NCI-H748 treated with DMSO at 0.1 percent for 48 hours (cell line): ENCODE measurements at places on chromosomes 4 and X.

DNA sequence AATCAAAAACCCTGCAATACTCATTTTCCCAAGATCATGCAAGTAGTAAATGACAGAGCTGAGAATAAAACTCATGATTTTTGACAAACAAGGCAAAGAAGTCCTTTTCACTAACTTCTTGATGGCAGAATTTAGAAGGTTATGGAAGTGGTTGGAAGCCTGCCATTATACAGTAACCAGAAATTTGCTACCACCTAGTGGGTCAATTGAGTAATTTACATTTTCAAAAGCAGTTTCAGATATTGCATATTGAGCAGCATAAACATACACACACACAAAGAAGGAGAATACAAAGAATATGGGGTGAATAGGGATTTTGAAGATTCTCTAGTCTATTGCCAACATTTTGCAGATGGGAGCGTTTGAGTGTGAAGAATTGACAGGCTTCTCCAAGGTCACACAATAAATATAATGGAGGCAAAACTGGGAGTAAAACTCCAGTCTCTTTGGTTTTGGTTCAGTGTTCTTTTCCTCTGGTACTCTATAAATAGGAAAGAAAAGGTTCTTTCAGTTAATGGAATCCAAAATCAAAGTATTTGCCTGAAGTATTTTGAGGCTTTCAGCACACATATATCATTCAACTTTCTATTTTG is 70.2 kb downstream of the GC start:
- DNase-seq = peak; percentile 18

DNA sequence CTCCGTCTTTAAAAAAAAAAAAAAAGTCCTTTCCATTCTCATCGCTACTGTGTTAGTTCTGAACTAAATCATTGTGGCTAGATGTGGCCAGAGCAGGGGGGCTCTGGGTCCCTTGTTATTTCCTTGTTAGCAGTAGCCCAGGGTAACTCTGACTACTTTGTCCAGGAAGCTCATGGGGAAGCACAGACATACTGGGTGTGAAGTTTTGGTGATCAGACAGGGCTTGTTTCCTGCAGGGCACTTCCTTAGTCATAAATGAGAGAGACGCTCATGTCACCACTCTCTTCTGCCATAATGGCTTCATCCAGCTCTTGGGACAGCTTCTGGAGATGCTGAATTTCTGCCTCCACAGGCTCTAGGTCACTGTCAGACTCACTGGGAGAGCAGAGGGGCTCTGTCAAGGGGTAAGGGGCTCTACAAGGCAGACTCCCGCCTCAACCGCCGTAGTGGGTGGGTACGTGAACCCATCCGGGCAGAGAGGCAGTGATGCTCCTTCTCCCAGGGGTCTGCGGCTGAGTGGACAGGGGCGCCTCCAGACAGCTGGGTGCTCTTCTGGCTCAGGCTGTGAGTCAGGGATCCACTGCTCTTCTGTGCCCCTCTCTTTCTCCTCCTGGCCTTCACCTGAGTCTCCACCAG is 12.9 kb downstream of the STIM2 start:
- no peak for DNase-seq

GRCh38 chrX:112235547-112235946 is 153.0 kb upstream of the TRPC5 start:
- no peak for DNase-seq

DNA sequence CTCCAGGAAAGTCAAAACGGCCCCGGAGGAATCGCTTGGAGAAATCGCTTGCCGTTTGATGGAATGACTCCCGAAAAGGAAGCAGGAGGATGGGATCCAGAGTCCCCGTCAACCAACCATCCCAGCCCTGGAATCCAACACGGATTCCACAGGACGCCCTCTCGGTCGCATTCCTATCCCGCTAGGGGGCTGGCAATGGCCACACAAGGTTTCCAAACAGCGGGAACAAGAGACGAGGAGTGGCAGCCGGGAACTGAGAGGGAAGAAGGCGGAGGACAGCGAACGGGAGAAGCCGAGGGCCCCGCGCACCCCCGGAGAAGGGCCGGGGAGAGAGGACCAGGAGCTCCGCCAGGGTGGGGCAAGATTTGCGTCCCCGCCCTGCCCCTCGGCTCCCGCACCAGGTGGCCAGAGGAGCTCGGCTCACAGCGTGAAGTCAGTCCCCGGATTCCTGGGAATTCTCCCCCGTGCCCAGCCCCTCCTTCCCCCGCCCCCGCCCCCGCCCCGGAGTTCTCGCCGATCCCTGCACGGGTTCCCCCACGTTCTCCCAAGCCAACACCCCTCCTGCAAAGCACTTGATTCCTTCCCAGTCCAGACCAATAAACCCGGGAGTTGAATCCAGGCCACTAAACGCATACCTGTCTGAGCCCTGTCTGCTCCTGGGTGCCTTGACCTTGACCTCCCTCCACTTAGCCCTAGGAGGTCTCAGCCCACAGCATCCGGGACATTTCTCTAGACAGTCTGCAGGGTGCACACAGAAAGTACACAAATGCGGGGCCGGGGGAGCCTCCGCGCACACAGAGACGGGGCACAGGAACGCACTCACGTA is 1.4 kb downstream of the PDZD4 start:
- no peak for DNase-seq

DNA sequence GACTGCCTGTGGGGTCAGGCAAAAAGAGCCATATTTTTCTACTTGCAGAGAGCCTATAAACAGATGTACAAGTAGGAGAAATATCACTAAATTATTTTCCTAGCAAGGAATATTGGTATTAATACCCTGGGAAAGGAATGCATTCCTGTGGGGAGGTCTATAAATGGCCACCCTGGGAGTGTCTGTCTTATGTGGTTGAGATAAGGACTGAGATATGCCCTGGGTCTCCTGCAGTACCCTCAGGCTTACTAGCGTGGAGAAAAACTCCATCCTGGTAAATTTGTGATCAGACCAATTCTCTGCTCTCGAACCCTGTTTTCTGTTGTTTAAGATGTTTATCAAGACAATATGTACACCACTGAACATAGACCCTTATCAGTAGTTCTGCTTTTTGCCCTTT is 35.4 kb downstream of the C4orf33 start:
- DNase-seq = no peak

GRCh38 chrX:148495176-148495575 is 5.2 kb upstream of the AFF2 start:
- DNase-seq = no peak

DNA sequence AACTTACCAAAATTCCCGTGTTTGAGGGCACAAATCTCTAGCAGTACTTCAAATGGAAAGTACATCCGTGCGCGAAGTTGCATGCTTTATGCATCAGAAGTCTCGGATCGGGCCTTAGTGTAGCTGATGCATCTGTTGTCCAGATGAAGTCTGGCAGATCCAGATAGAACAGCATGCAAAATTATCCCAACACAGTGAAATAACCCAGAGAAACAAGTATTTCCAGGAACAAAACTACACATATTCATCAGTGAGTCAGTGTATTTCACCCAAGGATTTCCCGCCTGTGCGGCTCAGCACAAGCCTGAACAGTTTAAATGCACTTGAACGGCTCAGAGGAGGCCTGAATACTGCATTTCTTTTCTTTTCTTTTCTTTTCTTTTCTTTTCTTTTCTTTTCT is 27.4 kb upstream of the CLDN24 start:
- no peak for DNase-seq

- DNase-seq = no peak
Measured at GRCh38 chrX:71541210-71542022, 8.5 kb downstream of the OGT start.

DNA sequence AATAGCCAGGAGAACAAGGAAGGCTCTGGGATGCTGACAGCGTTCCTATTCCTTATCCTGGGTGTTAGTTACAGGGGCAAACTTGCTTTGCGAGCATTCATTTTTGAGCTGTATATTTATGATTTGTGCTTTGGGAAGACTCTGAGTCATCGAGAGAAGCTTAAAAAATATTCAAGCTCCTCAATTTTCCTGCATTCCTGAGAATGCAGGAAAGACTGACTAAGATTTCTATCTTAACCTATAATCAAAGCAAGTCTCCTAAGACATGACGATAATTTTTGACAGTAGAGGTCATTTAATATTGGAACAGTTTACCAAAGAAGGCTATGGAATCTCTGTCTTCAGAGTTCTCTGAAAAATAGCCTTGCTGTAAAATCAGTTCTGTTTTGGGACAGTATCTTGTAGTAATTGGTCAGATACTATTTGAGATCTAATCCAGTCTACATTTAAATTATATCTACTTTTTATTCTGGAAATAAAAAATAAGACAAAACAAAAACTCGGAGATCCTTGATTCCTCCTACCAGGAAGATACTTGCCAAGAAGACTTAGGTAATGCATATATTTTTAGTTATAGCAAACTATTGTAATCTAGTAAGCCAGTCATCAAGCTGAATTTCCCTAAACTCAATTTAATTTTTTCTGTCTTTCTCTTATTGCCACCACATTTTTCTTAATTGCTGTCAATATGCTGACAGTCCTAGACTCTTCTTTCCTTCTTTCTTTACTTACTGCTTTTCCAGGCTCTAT is 31.7 kb downstream of the BBS12 start:
- DNase-seq = no peak

DNA sequence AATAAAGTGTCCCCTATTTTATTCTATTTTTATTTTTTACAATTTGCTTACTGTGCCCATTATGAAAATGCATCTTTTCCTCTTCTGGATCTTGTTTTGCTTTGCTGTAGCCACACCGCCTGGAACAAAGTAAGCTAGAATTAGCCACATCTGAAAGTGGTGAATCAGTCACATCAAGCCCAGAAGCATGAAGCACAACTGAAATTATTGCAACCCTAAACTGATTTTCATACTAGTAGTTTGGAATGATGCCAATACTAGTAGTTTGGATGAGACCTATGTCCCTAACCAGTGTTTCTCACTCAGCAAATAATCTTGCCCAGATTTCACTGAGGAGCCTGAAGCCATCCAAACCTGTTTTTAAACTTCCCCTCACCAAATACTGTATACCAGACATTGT is 303.0 kb downstream of the EPHA5 start:
- DNase-seq = no peak

GRCh38 chrX:45907786-45908185 is 637.4 kb downstream of the ZNF674 start:
- no peak for DNase-seq

DNA sequence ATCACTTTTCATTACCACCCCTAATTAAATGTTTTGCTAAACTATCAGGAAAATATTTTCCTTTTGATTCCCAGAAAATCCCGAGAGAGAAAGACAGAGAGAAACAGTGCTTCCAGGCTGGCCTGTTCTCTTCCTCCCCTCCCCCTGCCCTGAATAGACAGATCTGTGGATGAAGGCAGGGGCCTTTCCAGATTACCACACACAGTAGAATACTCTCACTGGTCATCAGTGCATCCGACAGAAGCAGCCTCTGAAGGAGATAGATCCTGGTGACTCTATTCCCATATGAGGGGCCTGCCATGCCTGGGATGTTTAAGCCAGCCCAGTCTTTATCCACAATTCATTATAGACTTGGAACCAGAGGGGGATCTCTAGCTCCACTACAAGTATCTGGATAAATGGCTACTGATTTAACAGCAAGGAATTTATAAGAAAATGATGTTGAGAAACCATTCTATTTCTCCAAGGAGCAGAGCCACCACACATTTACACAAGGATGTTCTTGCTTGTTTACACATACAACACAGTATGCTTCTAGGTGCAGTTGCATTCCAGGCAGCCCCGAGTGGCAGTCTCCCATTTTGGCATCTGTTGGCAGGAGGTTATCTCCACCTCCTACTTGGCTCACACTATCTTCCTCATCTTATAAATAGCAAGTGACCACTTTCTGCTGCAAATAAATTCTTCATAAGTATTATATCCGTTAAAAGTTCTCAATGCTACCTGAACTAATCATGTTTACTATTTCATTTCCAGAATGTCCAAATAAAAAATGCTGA is 115.8 kb downstream of the HS6ST2 start:
- no peak for DNase-seq

- DNase-seq = no peak
Measured at GRCh38 chrX:123513585-123514278, 219.1 kb downstream of the THOC2 start.

DNA sequence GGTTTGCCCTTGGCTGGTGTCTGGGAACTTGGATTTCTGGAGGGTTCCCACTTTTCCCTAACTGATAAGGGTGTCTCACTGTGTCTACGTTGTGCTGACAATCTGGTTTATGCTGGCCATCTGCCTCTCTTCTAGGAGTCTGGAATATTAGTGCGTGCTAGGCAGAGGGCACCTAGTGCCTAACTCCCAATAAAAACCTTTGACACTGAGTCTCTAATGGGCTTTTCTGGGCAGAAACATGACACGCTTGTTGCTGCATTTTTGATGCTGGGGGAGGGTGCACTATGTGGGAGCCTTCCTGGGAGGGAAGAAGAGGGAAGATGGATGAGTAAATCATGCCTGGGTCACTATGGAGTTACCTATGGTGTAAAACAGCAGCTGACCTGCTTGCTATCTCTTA is 16.3 kb upstream of the ZNF41 start:
- no peak for DNase-seq

GRCh38 chrX:30530606-30531005 is 47.0 kb downstream of the TASL start:
- no peak for DNase-seq

DNA sequence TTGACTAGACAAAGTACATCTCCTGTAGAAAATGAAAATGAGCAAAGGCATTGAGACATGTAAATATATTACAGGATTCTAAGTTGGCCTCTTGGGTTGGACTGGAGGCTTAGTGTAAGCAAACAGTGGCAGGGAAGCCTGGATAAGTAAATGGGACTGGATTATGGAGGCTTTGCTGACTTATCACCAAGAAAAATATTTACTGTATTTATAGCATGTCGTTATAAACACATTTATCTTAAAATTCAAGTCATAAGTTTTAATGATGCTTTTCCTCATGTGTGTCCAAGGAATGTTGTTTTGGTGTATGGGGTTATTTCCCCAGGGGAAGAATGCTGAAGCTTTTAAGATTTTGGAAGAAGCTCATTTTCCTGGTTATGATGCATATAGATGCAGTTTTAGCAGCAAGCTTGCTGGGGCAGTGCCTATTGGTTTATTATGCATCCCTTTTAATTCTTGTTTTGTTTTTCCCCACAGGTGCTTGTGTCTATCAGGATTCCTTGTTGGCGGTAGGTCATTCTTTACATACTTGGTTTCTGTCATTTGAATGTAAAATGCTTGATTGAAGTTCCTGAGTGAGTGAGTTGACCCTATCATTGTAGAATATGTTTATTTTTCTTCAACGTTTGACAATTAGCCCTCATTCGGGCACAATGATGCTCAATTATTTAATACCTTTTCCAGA is 8.5 kb downstream of the FRAS1 start:
- DNase-seq = peak; percentile 82

GRCh38 chr4:6658209-6658595 is 17.7 kb downstream of the MRFAP1 start:
- no peak for DNase-seq

DNA sequence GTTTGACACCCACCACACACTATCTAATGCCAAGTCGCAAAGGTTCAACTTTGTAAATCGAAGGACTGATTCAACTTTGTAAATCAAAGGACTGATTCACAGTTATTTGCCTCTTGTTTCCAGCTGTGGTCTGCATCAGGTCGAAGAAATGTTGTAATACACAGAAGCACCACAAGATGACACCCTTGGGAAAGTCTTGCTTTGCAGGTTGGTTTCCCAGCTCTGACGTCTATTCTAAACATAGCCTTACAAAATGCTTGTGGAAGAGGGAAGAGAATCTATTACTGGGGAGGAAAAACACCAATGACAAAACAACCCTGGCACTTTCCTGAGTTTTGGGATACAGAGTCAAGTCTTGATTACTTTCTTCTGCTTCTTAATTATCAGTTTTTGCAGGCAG is 35.3 kb downstream of the SUPT20HL1 start:
- peak; percentile 61 for DNase-seq
